Stimulated activated CD8-positive, alpha-beta memory T cell treated with anti-CD3 and anti-CD28 coated beads, Interleukin-2, amount 100 ng/mL, for 48 hours (primary cell): ENCODE measurements at places on chromosomes 6 and 20.

DNA sequence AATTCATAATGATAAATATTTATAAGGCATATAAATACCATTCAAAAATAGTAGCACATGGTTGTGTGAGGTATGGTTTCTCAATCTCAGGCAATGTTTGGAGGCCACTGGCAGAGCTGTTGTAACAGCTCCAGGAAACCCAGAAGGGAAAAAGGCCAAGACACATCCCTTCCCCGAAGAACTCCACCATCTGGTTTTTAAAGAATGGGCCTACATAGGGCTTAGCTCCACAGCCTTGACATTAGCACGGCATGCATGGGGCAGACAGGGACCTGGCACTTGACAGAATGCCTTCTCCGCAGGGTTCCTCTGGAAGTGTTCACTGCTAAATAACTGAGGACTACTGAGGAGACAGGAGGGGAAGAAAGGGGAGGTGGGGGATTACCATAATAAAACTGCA lies 16.1 kb upstream of the FOXO3 start:
- no peak for DNase-seq

DNA sequence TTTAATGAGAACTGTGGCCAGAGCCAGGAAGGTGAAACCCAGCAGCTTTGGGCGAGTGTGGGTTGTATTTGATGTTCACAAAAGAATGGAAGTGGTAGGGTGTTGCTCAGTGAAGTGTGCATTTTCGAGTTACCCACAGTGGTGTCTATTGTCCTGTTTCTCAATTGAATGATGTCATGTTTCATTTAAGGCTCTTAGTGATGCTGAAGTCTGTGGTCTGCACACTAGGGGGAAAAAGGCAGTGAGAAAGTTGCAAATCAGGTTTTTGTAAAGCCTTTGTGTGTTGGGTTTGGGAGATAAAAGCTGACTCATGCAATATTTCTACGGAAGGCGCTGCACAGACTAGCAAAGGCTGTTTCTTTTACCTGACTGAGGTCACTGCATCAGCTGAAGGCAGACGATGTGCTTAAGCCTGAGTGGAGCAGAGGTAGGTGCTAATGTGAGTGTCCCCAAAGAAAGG lies 121.1 kb downstream of the PLEKHG1 start:
- DNase-seq: no peak

DNA sequence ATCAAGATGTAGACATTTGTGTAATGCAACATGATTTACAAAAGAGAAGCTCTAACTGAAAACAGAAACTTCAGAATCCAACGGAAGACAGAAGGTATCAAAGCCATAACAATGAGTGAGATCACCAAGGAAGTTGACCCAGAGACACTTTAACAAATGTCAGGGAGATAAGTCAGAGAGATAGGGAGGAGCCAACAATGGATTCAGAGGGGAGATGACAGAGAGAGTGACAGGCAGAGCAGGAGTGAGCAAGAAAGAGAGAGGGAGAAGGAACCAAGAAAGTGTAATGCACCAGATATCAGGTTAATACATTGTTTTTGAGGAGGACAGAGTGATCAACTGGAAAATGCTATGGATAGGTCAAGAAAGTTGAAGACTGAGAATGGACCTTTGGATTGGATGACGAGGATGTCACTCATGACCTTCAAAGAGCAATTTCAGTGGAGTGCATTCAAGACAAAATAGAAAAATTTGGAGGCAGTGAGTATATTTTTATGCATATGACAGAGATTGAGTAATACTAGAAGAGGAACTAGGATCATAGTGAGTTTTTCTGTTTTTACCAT lies 86.6 kb downstream of the TRDN start:
- no peak for DNase-seq

- DNase-seq: peak; percentile 24
Measured at GRCh38 chr6:107618672-107619071, 128.8 kb downstream of the SOBP start.

- DNase-seq: no peak
Measured at GRCh38 chr6:3013486-3013885, 13.8 kb downstream of the NQO2 start.

DNA sequence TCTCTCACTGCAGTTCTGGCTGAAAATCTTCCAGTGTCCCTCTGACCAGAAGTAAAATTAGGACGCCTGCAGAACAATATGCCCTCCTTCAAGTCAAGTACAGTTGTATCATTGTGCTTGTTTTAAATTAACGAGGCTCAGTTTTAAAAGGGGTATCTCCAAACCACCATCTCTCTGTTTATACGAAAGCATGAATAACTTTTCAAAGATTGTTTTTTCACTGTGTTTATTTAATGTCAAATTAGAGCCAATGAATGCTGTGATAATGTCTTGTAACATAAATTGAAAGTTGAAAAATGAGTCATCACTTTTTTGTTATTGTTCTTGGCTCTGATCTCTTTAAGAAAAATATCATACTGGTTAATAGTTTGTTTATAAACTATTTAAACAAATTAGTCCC lies 230.7 kb upstream of the THEMIS start:
- no peak for DNase-seq

DNA sequence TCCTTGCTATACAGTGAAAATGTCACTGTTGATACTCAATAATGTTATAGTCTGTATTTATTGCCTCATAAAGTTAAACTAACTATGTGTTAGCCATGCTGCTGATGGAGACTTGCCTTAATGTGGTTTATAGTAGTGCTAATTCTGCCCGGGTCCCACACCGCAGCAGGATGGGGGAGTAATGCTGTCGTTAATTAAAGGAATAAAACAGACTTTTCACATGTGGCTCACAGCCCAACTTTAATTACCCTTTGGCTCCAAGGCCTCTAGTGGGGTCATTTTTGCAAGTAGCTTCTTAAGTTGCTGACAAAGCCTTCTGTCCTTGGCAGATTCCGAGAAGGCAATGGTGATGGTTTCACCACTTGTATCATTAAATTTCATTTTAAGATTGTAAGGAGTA lies 634.3 kb downstream of the TBC1D32 start:
- DNase-seq: no peak

DNA sequence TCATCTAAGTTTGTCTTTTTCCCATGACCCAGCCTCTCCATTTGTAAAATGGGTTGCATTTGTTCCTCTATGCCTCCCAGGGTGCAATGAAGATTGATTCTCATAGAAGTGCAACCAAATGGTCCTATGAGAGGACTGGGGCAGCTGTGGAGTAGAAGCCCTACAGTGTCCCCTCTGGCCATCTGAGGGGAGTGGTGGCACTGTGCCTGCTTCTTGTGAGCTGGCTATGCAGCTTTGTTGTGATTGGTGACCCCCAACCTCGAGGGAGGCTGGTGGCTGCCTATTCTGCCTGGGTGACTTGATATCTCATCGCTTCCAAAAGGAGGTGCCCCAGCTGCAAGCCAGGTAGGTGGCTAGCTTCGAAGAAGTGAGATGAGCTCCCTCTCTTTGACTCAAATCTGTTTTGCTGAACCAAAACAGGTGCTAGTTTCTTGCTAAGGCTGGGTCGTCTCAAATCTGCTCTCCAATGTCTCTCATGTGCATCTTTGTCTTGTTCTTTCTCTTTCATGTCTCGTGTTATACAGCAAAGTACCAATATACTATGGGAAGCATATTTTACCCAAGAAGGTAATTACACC lies 33.9 kb downstream of the TXLNB start:
- no peak for DNase-seq

DNA sequence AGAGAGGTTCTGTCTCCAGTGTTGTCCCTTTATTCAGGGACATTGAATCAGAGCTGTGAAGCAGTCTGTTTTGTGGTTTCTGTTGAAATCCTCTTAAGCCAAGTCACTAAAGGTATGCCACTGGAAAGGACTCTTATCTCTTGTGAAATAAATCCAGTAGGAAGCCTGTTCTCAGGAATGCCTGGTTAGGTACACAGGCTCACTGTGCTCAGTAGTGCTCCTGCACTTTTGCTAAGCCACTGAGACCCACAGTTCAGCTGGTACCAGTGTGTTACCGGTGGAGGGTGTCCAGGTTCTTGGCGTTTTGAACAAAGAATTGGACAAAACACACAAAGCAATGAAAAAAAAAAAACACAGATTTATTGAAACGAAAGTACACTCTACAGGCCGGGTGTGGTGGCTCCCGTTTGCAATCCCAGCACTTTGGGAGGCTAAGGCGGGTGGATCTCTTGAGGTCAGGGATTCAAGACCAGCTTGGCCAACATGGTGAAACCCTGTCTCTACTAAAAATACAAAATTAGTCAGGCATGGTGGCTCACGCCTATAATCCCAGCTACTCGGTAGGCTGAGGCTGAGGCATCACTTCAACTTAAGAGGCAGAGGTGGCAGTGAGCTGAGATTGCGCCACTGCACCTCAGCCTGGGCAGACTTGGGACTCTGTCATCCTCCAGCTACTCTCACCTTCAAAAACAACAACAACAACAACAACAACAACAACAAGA lies 186.1 kb downstream of the JARID2 start:
- no peak for DNase-seq

DNA sequence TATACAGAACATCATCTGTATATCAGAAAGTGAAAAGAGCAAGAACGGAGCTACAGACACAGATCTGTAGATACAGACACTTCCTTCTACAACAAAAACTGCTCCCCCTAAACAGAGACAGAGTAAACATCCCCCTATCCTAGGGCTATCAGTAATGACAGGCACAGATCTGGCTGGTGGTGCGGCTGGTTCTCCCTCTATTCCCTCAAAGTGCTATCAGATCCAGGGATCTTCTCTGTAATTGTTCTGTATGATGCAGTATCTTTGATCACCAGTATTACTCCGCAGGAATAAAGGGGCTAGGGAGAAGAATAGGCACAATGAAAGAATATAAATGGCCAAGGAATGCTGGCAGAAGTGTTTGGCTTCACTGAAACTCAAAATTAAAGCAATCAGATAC lies 80.7 kb downstream of the SLC23A2 start:
- DNase-seq: no peak

DNA sequence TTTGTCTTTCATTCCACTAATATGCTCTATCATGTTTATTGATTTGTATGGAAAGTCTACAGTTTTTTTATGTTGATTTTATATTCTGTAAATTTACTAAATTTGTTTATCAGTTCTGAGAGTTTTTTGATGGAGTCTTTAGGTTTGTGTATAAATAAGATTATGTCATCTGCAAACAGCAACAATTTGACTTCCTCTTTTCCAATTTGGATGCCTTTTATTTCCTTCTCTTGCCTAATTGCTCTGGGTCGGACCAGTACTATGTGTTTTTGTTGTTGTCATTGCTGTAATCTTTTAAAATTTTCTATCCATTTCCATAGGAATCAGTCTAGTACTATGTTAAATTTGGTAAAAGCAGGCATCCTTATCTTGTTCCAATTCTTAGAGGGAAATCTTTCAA lies 31.5 kb upstream of the POLR1H start:
- DNase-seq: no peak

DNA sequence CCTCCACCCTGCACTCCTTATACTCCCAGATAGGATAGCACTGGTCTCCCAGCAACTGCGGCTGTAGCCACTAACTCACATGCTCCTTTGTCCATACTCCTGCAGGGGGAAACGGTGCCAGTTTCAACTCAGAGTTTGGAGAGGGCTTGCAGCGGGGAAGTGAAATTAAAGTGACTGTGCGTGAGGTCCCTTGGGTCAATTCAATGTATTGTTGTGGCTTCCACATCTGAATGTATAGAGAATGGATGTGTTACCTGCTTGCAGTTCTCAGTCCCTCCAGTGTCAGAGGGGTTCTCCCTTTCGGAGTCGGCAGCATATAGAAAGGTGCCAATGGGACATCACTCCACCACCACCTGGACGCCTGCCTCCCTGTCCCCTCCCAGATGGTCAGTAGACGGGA lies 93.6 kb upstream of the CNKSR3 start:
- no peak for DNase-seq

- DNase-seq: no peak
Measured at GRCh38 chr6:117149324-117149723, 116.0 kb upstream of the VGLL2 start.

DNA sequence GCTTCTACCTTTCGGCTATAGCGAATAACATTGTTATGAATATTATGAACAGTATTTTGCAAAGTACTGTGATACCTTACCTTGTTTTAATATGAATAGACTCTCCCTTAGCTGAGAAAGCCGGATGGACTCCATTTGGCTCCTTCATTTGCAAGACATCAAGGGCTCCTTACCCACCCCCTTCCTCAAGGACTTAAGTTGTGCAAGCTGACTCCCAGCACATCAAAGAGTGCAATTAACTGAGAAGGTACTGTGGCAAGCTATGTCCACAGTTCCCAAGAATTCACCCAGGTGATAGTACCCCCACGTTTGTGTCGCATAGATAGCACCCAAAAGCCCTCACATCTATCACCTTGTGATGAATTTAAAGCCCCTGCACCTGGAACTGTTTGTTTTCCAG lies 11.2 kb downstream of the CST5 start:
- DNase-seq: no peak

DNA sequence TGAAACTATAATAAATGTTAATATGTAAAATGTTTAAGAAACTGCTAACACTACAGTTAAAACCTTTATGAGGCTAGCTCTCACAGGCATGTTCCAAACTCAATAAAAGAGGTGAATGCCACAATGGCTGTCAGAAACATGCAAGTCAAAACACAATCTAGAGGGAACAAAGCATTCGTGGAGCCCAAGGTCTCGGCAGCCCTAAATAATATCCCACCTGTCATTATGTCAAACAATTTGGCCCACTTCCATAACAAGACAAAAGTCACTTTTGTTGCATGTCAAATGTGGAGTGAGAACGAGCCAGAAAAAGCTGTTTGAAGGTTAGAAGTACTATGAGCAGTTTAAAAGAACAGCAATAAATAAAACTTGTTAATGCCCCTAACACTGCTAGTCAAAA lies 181.9 kb downstream of the GMDS start:
- DNase-seq: no peak

DNA sequence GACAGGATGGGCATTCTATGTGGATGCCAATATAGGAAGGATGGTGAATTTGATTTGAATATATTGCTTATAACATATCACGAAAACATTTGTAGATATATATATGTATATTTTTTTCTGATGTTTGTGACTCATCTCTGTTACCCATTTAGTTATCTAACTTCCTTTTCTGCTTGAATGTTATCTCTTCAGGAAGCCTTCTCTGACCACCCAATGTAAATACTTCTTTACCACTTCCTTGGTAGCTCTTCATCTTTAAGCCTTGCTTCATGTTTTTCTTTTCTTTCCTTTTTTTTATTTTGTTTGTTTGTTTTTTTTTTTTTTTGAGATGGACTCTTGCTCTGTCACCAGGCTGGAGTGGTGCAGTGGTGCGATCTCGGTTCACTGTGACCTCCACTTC lies 260.5 kb upstream of the EPHA7 start:
- DNase-seq: no peak

GRCh38 chr6:88238065-88238464 lies 71.9 kb upstream of the CNR1 start:
- no peak for DNase-seq
